ENCODE measurements at places on chromosomes 7 and 10. TPM values are rescaled to one million over a fixed set of nuclear protein-coding genes. Genes with fewer than 3 reads are reported as not detected.
A peak's percentile ranks its signal among the peaks of the same experiment; 100 is the strongest.

Gene HEPACAM2
- 0.13 TPM for total RNA-seq

Gene C10orf105
- 0.45 TPM for total RNA-seq

Gene PAX2
- not detected for total RNA-seq

Gene CDNF
- 4.0 TPM for total RNA-seq

Gene TUBAL3
- not detected for total RNA-seq

Gene TEX47
- not detected for total RNA-seq

Gene SEMA3C
- total RNA-seq: 0.23 TPM

Gene PHKG1
- 3.7 TPM for total RNA-seq

Gene JAKMIP3
- total RNA-seq: 0.50 TPM

Gene GOLGA7B
- total RNA-seq: 14.9 TPM

Gene OR9A2
- not detected for total RNA-seq

Gene ICA1
- total RNA-seq: 0.82 TPM

Gene SMURF1
- 23.2 TPM for total RNA-seq

Gene SEPTIN7
- total RNA-seq: 231 TPM

Gene SFTPD
- 0.79 TPM for total RNA-seq

Gene ZNF853
- total RNA-seq: 7.6 TPM

Gene AHCYL2
- 15.9 TPM for total RNA-seq

DNA sequence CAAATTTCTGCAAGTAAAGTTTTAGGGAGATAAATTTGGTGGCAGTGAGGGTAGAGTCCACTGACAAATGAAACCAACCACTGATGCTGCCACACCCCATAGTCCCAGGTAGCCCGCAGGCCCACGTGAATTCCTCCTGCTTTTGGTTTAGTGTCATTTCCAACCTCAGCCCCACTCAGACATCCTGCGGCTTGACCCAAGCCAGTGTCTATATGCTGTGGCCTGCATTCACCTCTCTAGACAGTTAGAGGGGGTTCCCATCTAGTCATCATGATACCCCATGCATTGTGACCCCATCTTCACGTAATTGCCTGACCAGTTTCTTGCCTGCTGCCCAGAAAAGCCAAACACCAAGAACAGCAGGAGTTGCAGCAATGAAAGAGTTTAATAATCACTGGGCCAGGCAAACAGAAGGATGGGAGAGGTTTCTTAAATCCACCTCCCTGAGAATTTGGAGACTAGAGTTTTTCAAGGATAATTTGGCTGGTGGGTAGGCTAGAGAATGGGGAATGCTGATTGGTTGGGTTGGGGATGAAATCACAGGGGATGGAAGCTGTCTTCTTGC is 332.0 kb upstream of the GALNT17 start:
- H3K27ac ChIP-seq: no peak overlapping the region
- H3K4me3 ChIP-seq: no peak overlapping the region
- no peaks in the 10 kb centered on the region for H3K36me3 ChIP-seq
- H3K27me3 ChIP-seq: no peaks in the 10 kb centered on the region
- DNase-seq: no peak

DNA sequence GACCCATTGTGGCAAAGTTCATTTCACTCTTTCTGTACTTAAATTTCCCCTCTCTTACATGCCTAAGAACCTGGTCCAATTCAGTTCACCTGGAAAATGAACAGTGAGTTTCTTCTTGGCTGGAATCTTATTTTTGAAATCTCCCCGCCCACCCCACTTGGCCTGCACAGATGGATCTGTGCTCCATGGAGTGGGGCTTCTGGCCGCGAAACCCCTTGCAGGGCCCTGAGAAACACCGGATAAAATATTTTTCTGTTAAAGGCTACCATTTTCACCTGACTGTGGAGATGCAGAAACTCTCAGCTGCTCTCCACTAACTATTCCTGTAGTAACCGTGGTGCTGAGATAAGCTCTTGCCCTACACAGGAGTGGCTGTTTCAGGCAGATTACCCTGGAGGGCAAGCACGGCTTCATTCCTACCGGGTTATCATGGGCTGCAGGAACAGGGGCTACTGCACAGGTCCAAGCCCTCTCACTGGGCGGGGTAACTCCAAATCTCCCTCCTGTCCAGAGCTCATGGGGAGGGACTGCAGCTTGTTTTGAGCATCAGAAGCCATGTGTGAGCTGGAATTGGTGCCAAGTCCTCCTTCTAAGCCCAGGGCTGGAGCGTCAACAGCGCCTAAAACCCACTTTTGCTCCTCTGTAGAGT is 118.9 kb downstream of the PRPF18 start:
- peaks cover 2% of the 10 kb centered on the region for H3K4me1 ChIP-seq
- no peak overlapping the region for H3K4me3 ChIP-seq
- no peak overlapping the region for H3K27ac ChIP-seq
- no peaks in the 10 kb centered on the region for H3K36me3 ChIP-seq
- no peak for DNase-seq

- no peaks in the 10 kb centered on the region for H3K27me3 ChIP-seq
- peak overlapping the region; percentile 88 for H3K27ac ChIP-seq
- peak overlapping the region; percentile 20 for H3K4me3 ChIP-seq
- H3K36me3 ChIP-seq: no peaks in the 10 kb centered on the region
- DNase-seq: no peak
Observed at GRCh38 chr7:121440857-121441503, 44.9 kb upstream of the FAM3C start.

- no peak overlapping the region for H3K4me3 ChIP-seq
- H3K27me3 ChIP-seq: peaks cover 2% of the 10 kb centered on the region
- DNase-seq: no peak
- H3K4me1 ChIP-seq: no peaks in the 10 kb centered on the region
- H3K27ac ChIP-seq: no peak overlapping the region
Observed at GRCh38 chr10:68224810-68225209, 7.1 kb downstream of the ATOH7 start.

DNA sequence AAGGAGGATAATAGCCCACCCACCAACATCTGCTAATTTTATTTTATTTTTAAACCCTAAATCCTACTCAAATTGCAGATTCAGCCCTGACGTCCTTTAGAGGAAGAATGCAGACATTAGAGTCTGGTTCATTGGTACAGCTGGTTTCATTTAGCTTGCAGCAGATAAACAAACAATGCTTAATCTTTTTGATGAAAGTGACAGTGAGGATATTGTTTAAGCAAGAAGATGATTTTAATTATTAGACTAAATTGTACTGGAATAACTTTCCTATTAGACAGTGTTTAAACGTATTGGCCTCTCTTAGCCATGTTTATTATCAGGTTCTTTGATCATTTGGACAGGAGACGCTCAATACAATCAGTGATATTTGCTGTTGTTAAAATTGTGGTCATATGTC is 164.8 kb downstream of the CDK14 start:
- no peaks in the 10 kb centered on the region for H3K27me3 ChIP-seq
- no peaks in the 10 kb centered on the region for H3K4me1 ChIP-seq
- no peak overlapping the region for H3K27ac ChIP-seq
- no peak overlapping the region for H3K4me3 ChIP-seq

GRCh38 chr10:29591651-29591968 is 43.2 kb downstream of the SVIL start:
- H3K36me3 ChIP-seq: no peaks in the 10 kb centered on the region
- DNase-seq: no peak
- no peak overlapping the region for H3K4me3 ChIP-seq

- H3K36me3 ChIP-seq: no peaks in the 10 kb centered on the region
- H3K4me3 ChIP-seq: peak overlapping the region; percentile 95
- peaks cover 19% of the 10 kb centered on the region for H3K4me1 ChIP-seq
- H3K27ac ChIP-seq: peak overlapping the region; percentile 91
Observed at GRCh38 chr10:102642736-102643335, 1.4 kb upstream of the TRIM8 start.

DNA sequence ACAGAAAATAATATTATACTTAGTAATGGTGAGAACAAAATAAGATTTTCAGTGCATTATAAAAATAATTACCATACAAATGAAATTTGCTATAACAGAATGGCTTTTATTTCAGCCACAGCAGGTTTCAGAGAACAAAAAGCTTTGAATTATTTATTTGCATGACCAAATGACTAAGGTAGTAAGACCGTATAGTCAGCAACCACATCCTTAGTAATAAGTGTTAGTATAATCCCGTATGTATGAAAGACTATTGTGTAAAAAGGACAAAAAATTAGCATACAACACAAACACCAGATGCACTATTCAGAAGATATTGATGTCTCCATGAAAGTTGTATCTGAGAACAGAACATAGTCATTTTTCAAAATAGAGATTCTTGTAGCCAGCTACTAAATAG is 12.2 kb downstream of the PDZD8 start:
- no peaks in the 10 kb centered on the region for H3K27me3 ChIP-seq
- no peak overlapping the region for H3K4me3 ChIP-seq
- no peaks in the 10 kb centered on the region for H3K36me3 ChIP-seq
- H3K27ac ChIP-seq: no peak overlapping the region

GRCh38 chr7:124603066-124603465 is 162.5 kb downstream of the GPR37 start:
- no peaks in the 10 kb centered on the region for H3K4me1 ChIP-seq
- no peak overlapping the region for H3K4me3 ChIP-seq
- H3K27me3 ChIP-seq: no peaks in the 10 kb centered on the region
- no peak overlapping the region for H3K27ac ChIP-seq
- no peaks in the 10 kb centered on the region for H3K36me3 ChIP-seq
- DNase-seq: no peak

DNA sequence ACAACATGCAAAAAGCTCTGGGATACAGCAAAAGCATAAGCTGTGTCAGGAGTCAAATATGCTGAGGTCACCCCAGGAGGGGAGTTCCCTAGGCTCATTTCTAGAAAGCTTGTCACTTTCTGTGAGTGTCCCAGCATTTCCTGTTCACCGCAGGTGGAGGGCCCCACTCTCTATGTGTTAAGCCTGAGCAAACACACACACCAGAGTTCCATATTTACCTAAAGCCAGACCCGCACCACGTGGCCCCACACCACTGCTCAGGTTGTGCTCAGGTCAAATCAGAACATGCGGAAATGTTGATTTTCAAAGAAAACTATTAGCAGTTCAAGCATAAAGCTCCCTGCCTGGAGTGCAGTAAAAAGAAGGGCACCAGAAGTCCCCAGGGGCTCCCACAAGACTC is 259.6 kb upstream of the PPP2R2D start:
- peaks cover 23% of the 10 kb centered on the region for H3K27me3 ChIP-seq
- H3K4me3 ChIP-seq: no peak overlapping the region
- H3K27ac ChIP-seq: no peak overlapping the region
- no peaks in the 10 kb centered on the region for H3K4me1 ChIP-seq
- no peak for DNase-seq

DNA sequence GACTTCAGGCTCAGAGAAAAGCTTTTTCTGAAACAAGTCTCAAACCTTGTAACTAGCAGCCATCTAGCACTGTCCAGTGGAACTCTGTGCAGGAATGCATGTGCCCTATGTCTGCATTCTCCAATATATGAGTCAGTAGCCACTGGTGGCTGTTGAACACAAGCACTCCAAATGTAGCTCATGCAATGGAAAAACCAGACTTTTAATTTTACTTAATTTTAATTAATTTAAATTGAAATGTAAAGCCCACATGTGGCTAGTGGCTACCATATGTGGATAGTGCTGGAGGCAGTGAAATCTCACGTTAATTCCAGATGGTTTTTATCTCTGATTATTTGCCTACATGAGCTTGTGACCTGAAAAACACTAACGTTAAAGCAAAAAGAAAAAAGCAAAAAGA is 225.1 kb downstream of the GATA3 start:
- no peak for DNase-seq
- H3K27ac ChIP-seq: no peak overlapping the region
- H3K27me3 ChIP-seq: no peaks in the 10 kb centered on the region

- no peak overlapping the region for H3K4me3 ChIP-seq
- no peak overlapping the region for H3K27ac ChIP-seq
- H3K4me1 ChIP-seq: no peaks in the 10 kb centered on the region
- no peaks in the 10 kb centered on the region for H3K36me3 ChIP-seq
- no peaks in the 10 kb centered on the region for H3K27me3 ChIP-seq
Observed at GRCh38 chr7:54813398-54813797, 54.4 kb upstream of the SEC61G start.

- no peak overlapping the region for H3K4me3 ChIP-seq
- H3K4me1 ChIP-seq: no peaks in the 10 kb centered on the region
- no peak for DNase-seq
- H3K27ac ChIP-seq: no peak overlapping the region
Observed at GRCh38 chr7:69295977-69296376, 302.3 kb upstream of the AUTS2 start.

- H3K4me3 ChIP-seq: no peak overlapping the region
- DNase-seq: no peak
- H3K36me3 ChIP-seq: no peaks in the 10 kb centered on the region
- no peaks in the 10 kb centered on the region for H3K27me3 ChIP-seq
Observed at GRCh38 chr7:145989469-145989868, 127.1 kb upstream of the CNTNAP2 start.

DNA sequence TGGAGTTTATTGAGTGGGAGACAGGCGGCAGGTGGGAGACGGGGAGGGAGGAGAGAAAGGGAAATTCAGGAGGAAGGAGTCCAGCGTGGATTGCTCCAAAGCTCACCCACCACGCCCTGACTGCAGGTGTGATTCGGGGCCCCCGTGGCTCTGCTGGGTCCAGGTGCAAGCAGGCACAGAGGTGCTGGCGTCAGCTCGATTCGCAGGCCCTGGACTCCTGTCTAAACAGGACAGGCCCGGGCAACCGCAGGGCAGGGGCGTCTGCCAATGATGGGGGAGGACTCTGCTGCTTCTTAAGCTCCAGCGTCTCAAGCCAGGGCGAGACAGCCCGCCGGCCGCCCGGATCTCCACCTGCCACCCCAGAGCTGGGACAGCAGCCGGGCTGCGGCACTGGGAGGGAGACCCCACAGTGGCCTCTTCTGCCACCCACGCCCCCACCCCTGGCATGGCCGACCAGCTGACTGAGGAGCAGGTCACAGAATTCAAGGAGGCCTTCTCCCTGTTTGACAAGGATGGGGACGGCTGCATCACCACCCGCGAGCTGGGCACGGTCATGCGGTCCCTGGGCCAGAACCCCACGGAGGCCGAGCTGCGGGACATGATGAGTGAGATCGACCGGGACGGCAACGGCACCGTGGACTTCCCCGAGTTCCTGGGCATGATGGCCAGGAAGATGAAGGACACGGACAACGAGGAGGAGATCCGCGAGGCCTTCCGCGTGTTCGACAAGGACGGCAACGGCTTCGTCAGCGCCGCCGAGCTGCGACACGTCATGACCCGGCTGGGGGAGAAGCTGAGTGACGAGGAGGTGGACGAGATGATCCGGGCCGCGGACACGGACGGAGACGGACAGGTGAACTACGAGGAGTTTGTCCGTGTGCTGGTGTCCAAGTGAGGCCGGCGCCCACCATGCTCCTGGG is at the start of gene CALML3:
CALML3 (plus strand) TSS at position 321 of the 920 bp plus-strand sequence; CDS start at position 446, 125 bp downstream.
- H3K27me3 ChIP-seq: peaks cover 10% of the 10 kb centered on the region
- DNase-seq: no peak
- no peak within 1 kb of the TSS for H3K4me3 ChIP-seq
- no peaks in the 10 kb centered on the region for H3K4me1 ChIP-seq
- H3K36me3 ChIP-seq: no peaks in the 10 kb centered on the region
- no peak within 1 kb of the TSS for H3K27ac ChIP-seq

DNA sequence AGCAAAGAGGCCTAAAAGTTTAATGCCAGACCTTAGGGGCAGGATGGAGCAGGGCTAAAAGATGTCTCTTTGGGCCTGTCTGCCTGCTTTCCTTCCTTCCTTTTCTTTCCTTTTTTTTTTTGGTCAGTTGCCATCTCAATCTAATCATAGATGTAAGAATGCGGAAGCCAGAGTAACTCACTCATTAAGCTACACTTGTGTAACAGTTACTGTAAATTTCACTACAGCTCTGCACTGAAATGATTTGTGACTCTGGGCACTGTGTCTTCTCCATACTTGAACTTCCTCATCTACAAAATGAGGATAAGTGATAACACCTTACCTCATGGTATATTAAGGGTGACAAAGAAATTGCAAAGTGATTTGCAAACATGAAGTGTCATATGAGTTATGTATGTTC is 75.5 kb upstream of the AGK start:
- no peaks in the 10 kb centered on the region for H3K36me3 ChIP-seq
- no peak for DNase-seq
- peaks cover 3% of the 10 kb centered on the region for H3K27me3 ChIP-seq
- H3K4me1 ChIP-seq: no peaks in the 10 kb centered on the region
- H3K4me3 ChIP-seq: no peak overlapping the region

- H3K4me3 ChIP-seq: no peak overlapping the region
- H3K27me3 ChIP-seq: no peaks in the 10 kb centered on the region
- H3K4me1 ChIP-seq: peaks cover 16% of the 10 kb centered on the region
Observed at GRCh38 chr10:12547301-12547771, 198.0 kb downstream of the CAMK1D start.

Measured in T-cell (primary cell).